ENCODE measurements at places on chromosomes 11 and 22.

DNA sequence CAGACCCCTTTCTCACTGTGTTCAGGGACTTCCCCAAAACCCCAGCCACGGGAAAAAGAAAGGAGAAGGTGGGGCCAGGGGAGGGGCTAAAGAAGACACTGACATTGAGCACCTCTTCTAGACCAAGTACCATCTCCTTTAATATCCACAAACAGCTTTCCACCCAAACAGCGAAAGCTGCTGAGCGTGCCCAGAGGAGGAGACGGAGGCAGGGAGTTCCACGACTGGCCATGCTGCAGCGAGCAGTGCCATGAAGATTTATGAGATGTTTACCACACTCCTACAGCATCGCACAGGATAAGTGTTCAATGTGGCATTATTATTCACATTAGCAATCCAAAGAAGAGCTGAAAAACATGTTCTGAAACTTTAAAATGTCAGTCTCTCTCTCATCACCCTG is 127.4 kb downstream of the LARGE1 start:
- no peak for DNase-seq

DNA sequence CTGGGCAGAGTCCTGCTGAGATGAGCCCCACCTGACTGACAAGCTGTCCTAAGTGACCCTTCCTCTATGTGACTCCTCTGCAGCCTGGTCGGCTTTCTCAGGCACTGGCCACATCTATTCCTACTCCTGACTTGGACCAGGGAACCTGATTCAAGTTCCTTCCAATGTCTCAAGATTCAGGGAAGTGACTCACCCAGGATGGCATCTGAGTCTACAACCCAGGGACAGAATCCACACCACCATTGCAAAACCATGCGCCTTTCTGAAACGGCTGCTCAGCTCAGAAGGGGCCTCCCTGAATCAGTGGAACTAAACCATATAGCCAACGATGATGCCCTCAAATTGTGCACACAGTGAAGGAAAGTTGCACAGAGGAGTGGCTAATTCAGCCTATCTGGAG is 63.9 kb upstream of the CSNK2A3 start:
- DNase-seq, result no peak

- no peak for DNase-seq
Observed at GRCh38 chr11:8809939-8810539, 101.0 kb upstream of the AKIP1 start.

DNA sequence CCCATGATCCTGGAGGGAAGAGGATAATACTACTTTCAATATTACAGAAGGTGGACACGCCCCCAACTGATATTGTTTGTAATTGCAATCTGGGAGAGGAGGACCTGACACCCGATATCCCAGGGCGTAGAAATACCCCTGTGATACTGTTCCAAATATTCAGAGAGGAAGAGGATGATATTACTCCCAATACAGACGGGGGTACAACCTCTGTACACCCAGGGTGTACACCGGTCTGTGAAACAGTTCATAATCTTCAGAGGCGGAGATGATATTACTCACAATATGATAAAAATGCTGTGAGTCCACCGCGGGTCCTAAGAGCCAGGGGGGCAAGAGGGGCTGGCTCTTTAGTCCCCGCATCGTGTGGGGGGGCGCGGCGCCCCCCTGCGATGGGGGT is 57.2 kb upstream of the ALDH3B2 start:
- DNase-seq, result no peak

DNA sequence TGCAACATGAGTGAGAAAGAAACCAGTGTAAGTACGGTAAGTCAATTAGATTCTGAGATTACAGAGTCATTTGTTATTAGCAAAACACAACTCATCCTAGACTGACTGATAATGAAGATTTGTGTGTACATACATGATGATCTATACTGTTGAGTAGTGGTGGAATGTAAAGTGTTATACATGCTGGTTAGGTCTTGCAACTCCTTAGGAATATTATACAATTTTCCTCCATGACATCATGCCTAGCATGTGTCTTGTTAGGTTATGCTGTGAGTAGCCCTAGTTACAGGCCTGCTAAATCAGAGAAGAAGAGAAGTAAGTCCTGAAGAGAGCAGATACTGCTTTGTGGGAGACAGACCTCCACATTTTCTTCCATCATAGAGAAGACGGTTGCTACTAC is 880.6 kb downstream of the LUZP2 start:
- no peak for DNase-seq

- no peak for DNase-seq
Observed at GRCh38 chr11:1947592-1948237, 583 bp downstream of the MRPL23 start.
